ENCODE measurements at places on chromosomes 6 and 20.

- no peak for DNase-seq
Measured at GRCh38 chr6:84953111-84953755, 188.8 kb upstream of the TBX18 start.

DNA sequence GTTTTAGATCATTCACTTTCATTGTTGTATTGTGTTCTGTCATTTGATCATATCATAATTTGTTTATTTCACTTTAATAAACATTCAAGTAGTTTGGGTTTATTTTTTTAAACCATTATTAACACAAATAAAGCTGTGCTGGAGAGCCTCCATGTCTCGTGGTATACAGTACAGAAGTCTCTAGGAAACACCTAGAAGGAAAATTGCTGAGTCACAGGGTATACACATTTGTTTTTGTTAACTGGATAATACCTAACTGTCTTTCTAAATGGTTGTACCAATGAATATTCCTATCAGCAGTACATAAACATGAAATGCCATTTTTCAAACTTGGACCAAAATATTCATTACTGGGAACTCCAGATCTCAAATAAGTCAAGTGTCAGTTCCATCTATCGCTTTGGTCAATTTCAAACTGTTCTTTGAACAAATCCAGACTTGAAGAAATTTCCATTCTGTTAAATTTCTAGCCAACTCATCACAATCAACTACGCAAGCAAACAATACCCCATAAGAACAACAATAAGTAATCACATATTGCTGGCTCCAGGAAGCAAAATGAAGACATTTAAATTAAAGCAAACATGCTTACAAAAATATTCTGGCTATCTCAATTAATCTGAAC is 138.1 kb downstream of the ATXN1 start:
- no peak for DNase-seq

- DNase-seq, result no peak
Measured at GRCh38 chr6:134253681-134254080, 64.2 kb downstream of the SGK1 start.

DNA sequence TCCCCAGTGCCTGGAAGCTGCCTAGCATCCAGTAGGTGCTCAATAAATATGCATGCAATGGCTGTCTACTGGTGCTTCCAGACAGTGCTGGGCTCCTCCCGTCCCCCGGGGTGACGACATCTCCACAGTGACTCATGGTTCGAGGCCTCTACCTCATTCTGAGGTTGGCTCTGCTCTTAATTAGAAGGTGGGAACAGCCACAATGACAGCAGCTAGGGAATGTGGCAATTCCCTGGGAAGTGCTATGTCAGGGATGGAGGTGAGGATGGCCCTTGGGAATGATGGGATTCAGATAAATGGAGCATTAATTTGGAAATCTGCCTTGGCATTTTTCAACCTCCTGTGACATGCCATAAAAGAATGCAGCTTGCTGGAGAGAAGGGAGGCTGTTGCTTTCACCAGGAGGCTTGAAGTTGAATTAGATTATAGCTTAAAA is 43.5 kb upstream of the NFATC2 start:
- no peak for DNase-seq

DNA sequence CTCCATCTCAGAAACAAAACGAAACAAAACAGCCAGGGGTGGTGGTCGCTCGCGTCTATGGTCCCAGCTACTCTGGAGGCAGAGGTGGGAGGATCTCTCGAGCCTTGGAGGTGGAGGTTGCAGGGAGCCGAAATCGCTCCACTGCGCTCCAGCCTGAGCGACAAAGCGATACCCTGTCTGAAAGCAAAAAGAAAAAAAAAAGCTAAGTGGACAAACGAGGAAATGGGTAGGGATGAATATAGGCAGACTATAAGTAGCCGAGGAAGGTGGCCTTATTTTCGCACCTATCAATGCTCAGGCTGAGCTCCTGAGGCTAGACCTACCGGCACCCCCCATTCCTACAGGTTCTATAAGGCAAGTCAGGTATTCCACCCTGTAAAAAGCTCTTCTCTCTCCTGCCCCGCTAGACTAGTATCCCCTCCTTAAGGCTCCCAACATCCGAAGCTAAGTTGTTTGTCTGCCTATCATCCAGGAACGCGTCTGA is 650 bp upstream of the CASP8AP2 start:
- no peak for DNase-seq

Measured in GM18507 (cell line).